NCI-H1105 treated with DMSO at 0.1 percent for 48 hours (cell line): ENCODE measurements at places on chromosomes 6 and 20.

DNA sequence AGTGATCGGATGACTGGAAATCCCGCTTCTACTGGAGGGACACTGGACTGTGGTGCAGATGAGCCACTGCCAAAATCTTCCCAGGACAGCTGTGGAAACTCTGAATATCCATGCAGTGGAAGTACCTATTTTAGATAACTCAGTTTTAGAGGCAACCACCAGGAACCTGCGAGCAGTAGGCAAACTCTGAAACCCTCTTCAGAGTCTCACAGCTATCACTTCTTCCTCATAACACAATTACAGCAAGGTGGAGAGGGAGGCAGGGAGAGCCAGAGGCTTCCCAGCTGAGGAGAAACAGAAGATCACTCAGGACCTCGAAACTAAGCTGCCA is 322.8 kb upstream of the NT5E start:
- DNase-seq = no peak

GRCh38 chr6:5174244-5174643 is 86.5 kb downstream of the LYRM4 start:
- DNase-seq = no peak

- DNase-seq = no peak
Measured at GRCh38 chr6:123000244-123000770, 4.3 kb downstream of the CLVS2 start.

GRCh38 chr20:56422824-56423189 is 10.7 kb downstream of the CASS4 start:
- no peak for DNase-seq

DNA sequence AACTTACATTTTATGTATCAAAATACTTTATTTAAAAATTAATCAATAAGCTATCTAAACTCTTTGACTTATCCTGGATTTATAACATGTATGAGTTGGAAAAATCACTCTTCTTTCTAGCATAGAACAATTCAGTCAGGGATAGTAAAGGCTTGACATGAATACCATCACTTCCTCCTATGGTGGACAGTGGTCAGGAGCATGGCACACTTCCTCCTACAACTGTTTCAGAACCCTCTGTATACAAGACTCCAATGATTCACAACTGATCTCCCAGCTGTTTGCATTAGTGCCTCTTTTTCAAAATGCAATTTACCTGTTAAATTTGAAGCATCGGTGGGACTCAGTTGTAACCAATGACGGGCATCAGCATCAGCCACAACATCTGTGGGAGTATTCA is 129.7 kb downstream of the RALGAPA2 start:
- no peak for DNase-seq

DNA sequence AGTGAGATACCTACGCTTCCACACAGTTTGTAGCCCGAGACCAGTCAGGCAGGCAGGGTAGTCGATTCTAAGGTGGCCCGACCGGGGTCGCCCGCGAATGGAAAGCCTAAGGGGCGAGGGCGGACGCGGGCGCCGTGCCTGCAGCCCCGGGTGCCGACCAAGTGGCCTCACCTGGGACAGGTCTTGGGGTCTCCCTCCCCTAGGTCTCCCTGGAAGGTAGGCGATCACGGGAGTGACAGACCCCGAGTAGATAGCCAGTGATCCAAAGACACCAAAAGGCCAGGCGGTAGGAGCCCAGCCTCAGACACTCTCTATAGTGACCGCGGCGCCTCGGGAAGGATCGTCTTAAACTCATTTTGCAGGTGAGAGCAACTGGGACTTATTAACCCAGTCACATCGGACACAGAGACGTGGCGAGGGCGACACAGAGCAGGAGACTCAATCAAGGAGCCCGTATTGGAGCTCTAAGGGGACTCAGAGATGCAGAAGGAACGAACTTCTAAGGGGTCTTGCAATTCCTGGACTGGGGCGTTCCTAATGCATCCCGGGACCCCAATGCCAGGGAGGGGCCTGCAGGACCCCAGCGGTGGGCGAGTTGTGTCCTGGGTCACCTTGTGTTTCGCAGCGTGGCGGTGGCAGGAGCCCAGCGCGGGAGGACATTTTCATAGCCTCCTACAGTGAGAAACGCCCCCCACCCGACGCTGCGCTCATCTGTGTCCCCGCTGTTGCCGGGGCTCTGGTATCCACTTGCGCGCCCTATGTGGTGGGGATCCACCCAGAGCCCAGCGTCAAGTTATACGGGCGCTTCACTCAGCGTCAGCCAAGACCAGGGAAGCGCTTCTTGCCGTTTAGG is 2.1 kb upstream of the VSX1 start:
- DNase-seq = peak; percentile 36

- DNase-seq = no peak
Measured at GRCh38 chr6:39303425-39304153, 10.6 kb downstream of the KCNK17 start.

DNA sequence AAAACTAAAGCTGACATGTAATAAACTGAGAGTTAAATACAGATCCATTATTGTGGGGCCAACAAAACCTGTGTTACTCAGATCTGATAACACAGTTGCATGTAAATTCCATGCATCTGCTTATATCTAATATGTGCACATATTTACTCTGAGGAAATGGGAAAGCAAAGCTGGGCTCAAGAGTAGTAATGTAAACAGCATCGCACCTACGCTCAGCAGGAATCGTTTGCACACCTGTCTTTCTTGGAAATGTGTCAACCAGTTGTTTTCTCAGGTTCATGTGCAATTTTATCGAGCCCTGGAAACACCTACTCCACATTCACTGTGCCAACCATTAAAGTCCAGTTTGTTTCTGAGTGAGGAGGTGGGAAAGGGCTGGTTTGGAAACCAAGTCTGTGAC is 80.3 kb upstream of the CNKSR3 start:
- DNase-seq = peak; percentile 99
